Umbilical cord (tissue), 2 donors: ENCODE measurements at places on chromosomes 5 and 9.

- peak; percentile 19 for DNase-seq
These were observed 142.3 kb downstream of the TSSK1B start for GRCh38 chr5:113292462-113292861.

DNA sequence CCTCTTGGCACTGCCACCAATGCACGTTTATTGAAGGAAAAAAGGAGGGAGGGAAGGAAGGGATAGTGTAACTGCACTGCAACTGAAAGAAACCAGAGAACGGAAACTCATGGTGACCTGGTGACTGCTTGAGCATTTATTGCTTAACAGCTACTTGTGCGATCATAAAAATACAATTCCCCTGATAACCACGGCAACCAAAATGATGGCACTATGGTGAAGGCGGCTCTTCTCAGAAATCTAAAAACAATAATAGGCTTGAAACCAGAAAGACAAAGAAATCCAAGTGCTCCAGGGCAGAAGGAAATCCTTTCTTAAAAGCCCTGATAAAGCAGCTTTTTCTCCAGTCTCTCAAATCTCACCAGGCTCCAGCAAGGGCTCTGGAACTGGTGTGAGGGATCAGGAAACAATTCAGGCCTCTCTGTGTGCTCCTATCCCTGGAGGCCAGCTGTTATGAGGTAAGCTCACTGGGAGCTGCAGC, 1.9 kb downstream of the FBXO10 start:
- peak; percentile 63 for DNase-seq

DNA sequence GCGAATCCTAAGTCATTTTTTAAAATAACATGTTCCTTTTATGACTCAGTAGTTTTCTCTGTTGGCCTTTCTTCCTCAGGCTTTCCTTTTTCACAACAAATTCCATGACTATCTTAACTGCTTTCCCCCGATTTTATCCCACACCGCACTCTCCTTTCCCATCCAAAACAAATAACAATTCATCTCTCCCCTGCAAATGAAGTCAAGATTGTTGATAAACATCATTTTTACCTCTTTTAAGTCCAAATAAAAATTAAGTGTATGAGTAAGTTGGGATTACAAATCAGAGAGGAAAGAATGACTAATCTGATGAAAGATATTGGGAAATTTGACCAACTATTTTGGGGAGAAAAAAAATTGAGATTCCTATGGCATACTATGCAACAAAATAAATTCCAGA, 47.3 kb downstream of the SEC61B start:
- DNase-seq = no peak

DNA sequence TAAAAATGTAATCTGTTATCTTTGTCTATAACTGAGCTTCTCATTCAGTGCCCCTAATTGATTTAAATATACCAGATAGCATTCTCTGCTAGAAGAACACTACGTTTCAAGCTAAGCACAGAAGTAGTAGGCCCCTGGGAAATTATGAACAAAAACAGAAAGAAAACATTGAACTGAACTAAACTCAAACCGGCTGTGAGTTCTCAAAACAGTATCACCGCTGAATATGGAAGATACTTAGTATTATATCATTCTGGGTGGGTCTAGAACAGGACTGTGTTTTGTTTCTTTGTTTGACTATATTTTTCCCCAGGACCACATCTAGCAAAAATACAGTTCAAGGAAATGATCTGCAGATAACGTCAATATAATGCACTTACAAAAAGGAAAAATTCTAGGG, 95.1 kb upstream of the HMHB1 start:
- peak; percentile 18 for DNase-seq

DNA sequence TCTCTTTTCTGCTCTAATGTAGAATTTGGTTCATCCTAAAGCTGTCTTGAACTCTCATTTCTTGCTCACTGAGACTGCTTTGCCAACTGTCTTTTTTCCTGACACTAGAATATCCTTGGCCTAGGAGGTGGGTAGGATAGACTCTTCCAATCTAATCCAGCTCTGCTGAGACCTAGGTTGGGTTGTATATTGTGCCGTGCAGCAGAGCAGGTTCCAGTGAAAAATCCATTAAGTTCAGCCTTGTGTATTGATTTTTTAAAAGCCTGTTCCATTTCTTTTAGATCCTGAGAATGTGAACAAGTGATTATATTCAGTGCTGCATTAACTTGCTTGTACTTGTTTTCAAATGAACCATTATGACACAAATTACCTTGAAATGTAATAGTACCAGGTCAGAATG, 539.6 kb downstream of the LRRC70 start:
- DNase-seq = no peak
